ENCODE measurements at places on chromosomes 6 and 20.

DNA sequence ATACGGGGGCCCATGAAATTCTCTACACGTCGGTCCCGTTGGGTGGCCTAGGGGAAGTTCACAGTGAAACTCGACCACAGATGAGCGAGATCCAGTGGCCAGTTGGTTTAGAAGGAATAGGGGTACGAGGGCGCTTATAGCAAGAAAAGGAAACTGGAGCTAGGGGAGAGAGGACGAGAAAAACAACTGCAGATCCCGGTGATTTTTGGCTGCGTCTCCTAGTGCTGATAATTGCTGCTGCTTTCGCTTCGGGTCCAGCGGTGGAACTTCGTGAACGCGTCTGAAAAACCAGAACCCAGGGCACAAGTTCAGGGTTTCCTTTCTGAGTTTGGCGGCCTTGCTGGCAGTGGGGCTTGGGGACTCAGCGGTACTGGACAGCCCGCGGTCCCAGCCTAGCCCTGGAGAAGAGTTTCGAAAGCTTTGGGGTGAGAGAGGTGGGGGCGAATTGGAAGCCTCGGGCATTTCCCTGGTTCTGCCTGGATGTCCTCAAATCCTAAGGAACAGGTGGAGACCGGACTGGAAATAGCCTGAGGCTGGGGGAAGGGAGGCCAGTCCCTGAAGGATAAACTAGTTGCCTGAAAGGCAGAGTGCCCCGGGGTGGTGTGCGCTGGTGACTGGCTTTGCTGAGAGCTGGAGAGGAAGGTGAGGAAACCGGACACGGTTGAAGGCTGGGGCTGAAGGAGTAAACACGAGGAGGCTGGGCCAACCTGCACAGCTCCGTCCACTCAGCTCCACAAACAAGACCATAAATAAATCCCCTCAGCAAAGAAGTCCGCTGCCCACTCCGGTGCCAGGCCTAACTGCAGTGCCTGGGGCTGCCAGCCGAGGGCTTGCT lies 793 bp downstream of the GMPR start:
- DNase-seq: no peak

GRCh38 chr6:120211955-120212792 lies 862.6 kb upstream of the MAN1A1 start:
- DNase-seq: no peak

DNA sequence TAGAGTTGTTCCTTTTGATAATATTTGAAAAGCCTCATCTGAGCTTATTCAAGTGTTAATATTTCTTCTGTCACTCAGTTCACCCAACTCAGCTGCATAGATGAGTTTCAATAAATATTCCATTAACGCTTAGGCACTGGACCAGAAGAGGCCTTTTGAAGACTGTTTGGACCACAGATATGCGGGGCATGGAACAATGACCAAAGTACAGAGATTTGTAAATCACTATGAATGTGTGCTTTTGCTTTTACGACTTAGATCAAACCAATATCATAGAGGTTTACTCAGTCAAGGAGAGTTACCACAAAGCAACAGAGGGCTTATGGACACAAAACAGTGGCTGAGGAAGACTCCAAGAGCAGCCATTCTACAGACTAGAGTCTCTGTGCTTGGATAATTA lies 99.9 kb downstream of the RTN4IP1 start:
- DNase-seq: no peak

- no peak for DNase-seq
These were observed 9.2 kb downstream of the TP53INP2 start for GRCh38 chr20:34713194-34713943.

DNA sequence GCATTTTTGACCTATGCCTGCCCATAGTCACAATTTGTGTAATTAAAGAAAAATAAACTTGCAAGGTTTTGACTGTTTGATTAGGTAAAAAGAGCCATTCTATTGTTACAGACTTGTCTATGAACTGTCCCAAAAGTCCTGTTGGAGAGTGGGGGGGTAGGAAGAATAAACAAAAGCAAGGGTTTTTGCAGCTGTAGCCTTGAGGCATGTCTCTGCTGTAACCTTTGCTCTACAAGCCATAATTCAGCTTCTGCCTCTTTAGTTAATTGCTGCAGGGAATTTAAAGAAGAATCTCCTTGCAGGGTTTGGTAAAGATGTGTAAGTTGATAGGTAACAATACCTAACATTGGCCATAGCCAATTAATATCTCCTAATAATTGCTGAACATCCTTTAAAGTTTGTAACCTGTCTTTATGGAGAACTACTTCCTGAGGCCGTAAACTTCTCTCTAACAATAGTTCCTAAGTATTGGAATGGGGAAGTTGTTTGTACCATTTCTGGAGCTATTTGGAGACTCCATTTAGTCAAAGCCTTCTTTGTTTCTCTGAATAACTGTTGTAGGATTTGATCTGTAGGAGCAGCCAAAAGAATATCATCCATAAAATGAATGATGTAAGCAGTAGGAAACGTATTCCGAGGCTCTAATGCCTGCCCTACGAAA lies 7.9 kb upstream of the ABHD12 start:
- no peak for DNase-seq

All from CD4-positive, alpha-beta T cell treated with Interleukin-17A for 1 hour (primary cell).